ENCODE measurements at places on chromosomes 4 and X. TPM values are rescaled to one million over a fixed set of nuclear protein-coding genes. Genes with fewer than 3 reads are reported as not detected.

- H3K36me3 ChIP-seq, result peaks cover 31% of the 10 kb centered on the region
- H3K4me3 ChIP-seq, result peak overlapping the region; percentile 62
- H3K27me3 ChIP-seq, result no peaks in the 10 kb centered on the region
- H3K4me1 ChIP-seq, result peaks cover 27% of the 10 kb centered on the region
Measured at GRCh38 chr4:110164856-110165255, 33.6 kb downstream of the ELOVL6 start.

- peaks cover 39% of the 10 kb centered on the region for H3K27me3 ChIP-seq
- H3K27ac ChIP-seq, result no peak overlapping the region
Measured at GRCh38 chr4:78953769-78954666, 14.8 kb upstream of the PAQR3 start.

CD38 gene
- total RNA-seq, result 89.6 TPM

FAT1 gene
- 0.07 TPM for total RNA-seq

DNA sequence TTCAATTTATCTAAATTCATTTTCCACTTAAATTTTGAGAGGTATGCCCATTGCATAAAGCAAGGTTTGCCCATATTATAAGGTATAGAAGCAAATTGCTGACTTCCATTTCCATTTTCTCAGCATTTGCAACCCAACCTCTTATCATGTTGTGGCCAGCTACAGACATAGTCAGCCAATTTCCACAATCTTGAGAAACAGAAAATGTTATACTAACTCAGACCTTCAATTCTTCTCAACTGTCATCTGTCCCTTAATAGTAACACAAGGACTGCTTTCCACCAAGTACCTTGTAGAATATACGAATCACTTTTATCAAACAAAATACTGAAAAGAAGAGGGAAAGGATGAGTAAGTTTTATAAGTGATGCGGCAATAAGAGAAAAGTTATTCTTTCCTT, 11.2 kb upstream of the GRIA3 start:
- H3K36me3 ChIP-seq, result no peaks in the 10 kb centered on the region
- H3K4me3 ChIP-seq, result no peak overlapping the region
- DNase-seq, result no peak

GRCh38 chr4:25345744-25346143, 31.3 kb upstream of the ANAPC4 start:
- DNase-seq, result no peak
- no peak overlapping the region for H3K27ac ChIP-seq
- H3K4me1 ChIP-seq, result peaks cover 4% of the 10 kb centered on the region
- no peaks in the 10 kb centered on the region for H3K27me3 ChIP-seq
- no peak overlapping the region for H3K4me3 ChIP-seq
- peaks cover 4% of the 10 kb centered on the region for H3K36me3 ChIP-seq

FAT4 gene
- total RNA-seq, result not detected

SPANXD gene
- not detected for total RNA-seq

RXFP1 gene
- total RNA-seq, result not detected

GRCh38 chrX:149476513-149476912, 28.6 kb downstream of the IDS start:
- peaks cover 15% of the 10 kb centered on the region for H3K36me3 ChIP-seq
- no peak for DNase-seq

DNA sequence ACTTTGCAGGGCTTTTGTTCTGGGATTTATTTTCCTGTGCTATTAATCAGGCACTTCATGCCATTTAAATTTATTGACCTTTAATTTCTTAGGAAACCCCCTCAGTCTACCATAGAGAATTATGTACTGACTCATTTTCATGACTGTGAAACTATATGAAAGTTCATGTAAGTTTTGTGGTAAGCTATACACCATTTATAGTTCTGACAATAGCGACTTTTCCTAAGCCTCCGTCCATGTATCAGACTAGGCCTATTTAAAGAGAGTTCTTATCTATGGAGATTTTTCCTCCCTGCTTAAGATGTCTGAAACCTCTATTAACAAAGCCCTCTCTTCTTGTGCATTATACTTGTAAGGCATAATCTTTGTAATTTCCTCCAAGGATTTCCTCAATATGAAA, 111.6 kb downstream of the AFF2 start:
- H3K36me3 ChIP-seq, result no peaks in the 10 kb centered on the region
- no peak for DNase-seq
- no peak overlapping the region for H3K4me3 ChIP-seq
- H3K27ac ChIP-seq, result no peak overlapping the region
- H3K4me1 ChIP-seq, result peaks cover 6% of the 10 kb centered on the region
- H3K27me3 ChIP-seq, result no peaks in the 10 kb centered on the region

DNA sequence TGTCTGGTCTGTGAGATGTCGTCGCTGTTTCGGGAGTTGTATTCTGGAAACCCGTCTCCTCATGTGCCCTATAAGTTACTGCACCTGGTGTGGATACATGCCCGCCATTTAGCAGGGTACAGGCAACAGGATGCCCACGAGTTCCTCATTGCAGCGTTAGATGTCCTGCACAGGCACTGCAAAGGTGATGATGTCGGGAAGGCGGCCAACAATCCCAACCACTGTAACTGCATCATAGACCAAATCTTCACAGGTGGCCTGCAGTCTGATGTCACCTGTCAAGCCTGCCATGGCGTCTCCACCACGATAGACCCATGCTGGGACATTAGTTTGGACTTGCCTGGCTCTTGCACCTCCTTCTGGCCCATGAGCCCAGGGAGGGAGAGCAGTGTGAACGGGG, 1.4 kb downstream of the USP27X start:
- no peaks in the 10 kb centered on the region for H3K27me3 ChIP-seq
- H3K27ac ChIP-seq, result no peak overlapping the region
- peak overlapping the region; percentile 80 for H3K4me3 ChIP-seq
- peaks cover 16% of the 10 kb centered on the region for H3K4me1 ChIP-seq
- peaks cover 3% of the 10 kb centered on the region for H3K36me3 ChIP-seq

DNA sequence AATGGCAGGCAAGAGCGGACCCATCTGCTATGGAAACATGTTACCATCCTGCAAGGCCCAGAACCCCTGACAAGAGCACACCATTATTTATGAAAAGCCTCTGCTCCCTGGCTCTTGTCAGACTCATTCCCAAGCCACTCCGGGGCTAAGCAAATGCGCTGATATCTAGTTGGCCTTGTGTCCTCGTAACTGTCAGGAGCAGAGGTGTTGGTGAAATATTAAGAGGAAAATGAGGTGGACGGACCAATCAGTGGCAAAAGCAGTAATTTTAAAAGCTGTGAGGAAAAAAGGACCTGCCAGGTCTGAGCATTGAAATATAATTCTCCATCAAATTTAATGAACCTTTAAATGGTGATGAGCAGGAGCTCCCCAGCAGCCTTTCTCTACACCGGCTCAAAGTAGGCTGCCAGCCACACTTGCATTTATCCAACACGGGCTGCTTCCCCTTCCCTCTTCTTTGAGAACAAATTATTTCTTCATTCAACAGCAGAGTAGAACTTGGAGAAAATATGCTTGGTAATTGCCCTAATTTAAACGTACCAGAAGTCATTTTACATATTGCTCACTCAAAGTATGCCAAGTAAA, 214.3 kb downstream of the RASL11B start:
- no peaks in the 10 kb centered on the region for H3K36me3 ChIP-seq
- H3K27me3 ChIP-seq, result no peaks in the 10 kb centered on the region
- no peak for DNase-seq
- H3K4me3 ChIP-seq, result no peak overlapping the region
- H3K27ac ChIP-seq, result no peak overlapping the region

GLUD2 gene
- total RNA-seq, result 0.68 TPM

- H3K4me1 ChIP-seq, result peaks cover 13% of the 10 kb centered on the region
- H3K27ac ChIP-seq, result no peak overlapping the region
- H3K27me3 ChIP-seq, result peaks cover 2% of the 10 kb centered on the region
- no peak for DNase-seq
Measured at GRCh38 chr4:7654550-7655445, 220.1 kb upstream of the PSAPL1 start.

- no peak for DNase-seq
- no peaks in the 10 kb centered on the region for H3K27me3 ChIP-seq
- no peaks in the 10 kb centered on the region for H3K4me1 ChIP-seq
- H3K36me3 ChIP-seq, result no peaks in the 10 kb centered on the region
- no peak overlapping the region for H3K27ac ChIP-seq
Measured at GRCh38 chrX:69289046-69289792, 124.0 kb upstream of the PJA1 start.

GPR143 gene
- total RNA-seq, result not detected

- H3K4me3 ChIP-seq, result no peak overlapping the region
- no peaks in the 10 kb centered on the region for H3K36me3 ChIP-seq
- no peak for DNase-seq
- peaks cover 17% of the 10 kb centered on the region for H3K27me3 ChIP-seq
Measured at GRCh38 chr4:176308441-176308840, 11.3 kb upstream of the SPCS3 start.

DNA sequence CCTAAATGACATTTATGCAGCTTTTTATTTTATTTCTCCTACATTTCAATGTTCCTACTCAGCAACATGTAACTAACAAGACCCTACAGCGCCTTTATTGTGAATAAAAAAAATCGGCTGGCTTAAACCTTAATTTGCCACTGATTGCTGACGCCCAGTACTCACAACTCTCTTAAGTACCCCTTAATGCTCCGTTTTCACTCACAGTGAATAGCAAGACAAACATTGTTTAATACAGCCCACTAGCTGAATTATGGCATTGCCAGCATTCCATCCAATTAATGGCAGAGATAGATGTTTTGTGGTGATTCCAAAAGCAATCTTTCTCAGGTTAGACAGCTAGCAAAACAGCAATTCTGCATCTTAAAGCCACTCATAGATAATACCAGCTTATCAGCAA, 61.1 kb downstream of the PPARGC1A start:
- H3K36me3 ChIP-seq, result no peaks in the 10 kb centered on the region
- H3K4me1 ChIP-seq, result no peaks in the 10 kb centered on the region
- no peak for DNase-seq
- H3K27ac ChIP-seq, result no peak overlapping the region
- no peaks in the 10 kb centered on the region for H3K27me3 ChIP-seq

- DNase-seq, result no peak
- H3K4me3 ChIP-seq, result no peak overlapping the region
- H3K36me3 ChIP-seq, result no peaks in the 10 kb centered on the region
- no peak overlapping the region for H3K27ac ChIP-seq
Measured at GRCh38 chrX:66553973-66554372, 84.9 kb downstream of the EDA2R start.

- no peaks in the 10 kb centered on the region for H3K27me3 ChIP-seq
- H3K36me3 ChIP-seq, result peaks cover 14% of the 10 kb centered on the region
- H3K4me3 ChIP-seq, result no peak overlapping the region
- no peak overlapping the region for H3K27ac ChIP-seq
- DNase-seq, result no peak
Measured at GRCh38 chrX:44897539-44897938, 24.6 kb downstream of the KDM6A start.

DNA sequence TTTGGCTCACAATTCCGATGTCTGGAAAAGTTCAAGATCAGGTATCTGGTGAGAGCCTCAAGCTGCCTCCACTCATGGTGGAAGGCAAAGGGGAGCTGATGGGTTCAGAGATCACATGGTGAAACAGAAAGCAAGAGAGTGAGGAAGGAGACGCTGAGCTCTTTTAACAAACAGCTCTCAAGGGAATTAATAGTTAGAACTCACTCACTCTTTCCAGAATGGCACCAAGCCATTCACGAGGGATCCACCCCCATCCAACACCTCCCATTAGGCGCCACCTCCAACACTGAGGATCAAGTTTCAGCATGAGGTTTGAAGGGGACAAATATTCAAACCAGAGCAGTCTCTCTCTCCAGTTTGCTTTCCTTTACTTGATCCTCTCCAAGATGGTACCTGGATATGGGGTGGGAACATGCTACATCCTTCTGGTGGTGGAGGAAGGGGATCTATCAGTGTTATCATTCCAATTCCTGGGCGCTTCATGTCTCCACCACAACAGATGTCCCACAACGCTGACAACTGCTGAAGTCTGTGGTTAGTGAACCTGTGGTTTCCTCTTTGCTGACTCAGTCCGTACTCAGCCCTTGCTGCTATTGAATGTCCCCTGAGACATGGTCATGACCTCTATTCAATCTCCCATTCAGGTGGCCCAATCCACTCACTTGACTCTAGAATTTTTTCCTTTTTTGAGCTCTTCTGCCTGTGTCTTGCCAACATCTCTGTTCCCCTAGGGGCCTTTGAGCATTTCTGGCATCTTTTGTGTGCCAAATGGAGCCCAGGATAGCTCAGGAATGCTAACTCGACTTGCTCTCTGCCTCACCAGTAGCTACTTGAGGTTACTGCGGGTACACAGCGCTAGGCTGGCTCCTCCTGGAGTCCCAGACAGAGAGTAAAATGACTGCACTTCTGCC, 395.2 kb downstream of the MID1IP1 start:
- peak overlapping the region; percentile 91 for H3K27ac ChIP-seq
- peak overlapping the region; percentile 47 for H3K4me3 ChIP-seq
- no peaks in the 10 kb centered on the region for H3K27me3 ChIP-seq
- H3K36me3 ChIP-seq, result peaks cover 2% of the 10 kb centered on the region
- peak; percentile 85 for DNase-seq
- peaks cover 47% of the 10 kb centered on the region for H3K4me1 ChIP-seq

- H3K27me3 ChIP-seq, result no peaks in the 10 kb centered on the region
- H3K27ac ChIP-seq, result no peak overlapping the region
- H3K4me3 ChIP-seq, result no peak overlapping the region
- H3K4me1 ChIP-seq, result peaks cover 20% of the 10 kb centered on the region
Measured at GRCh38 chrX:46328133-46328532, 217.1 kb downstream of the ZNF674 start.

ARHGAP24 gene
- total RNA-seq, result not detected

PRKG2 gene
- total RNA-seq, result 0.12 TPM

GRCh38 chr4:184782731-184783373, 42.9 kb downstream of the ACSL1 start:
- H3K27ac ChIP-seq, result no peak overlapping the region
- peaks cover 45% of the 10 kb centered on the region for H3K36me3 ChIP-seq
- H3K27me3 ChIP-seq, result no peaks in the 10 kb centered on the region

- H3K36me3 ChIP-seq, result no peaks in the 10 kb centered on the region
- no peak overlapping the region for H3K27ac ChIP-seq
Measured at GRCh38 chr4:119038116-119038841, 97.4 kb upstream of the MYOZ2 start.

DNA sequence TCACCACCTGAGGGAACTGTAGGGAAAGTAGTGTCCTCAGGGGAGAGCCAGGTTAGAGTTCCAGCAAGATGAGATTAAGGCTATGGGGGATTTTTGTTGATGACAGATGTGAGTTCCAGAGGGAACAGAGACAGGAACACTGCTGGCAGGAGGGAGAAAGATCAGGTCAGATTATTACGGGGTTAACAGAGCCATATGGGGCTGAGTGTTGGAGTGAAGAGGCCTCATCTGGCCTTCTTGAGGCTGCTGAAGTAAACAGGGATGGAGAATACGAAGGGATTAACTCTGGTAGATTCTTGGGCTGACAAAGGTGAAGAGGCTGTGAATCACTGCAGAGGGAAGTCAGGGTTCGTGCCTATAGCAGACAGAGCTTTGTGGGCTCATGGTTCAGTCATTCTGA, 47.9 kb upstream of the POU4F2 start:
- H3K4me3 ChIP-seq, result no peak overlapping the region
- DNase-seq, result no peak
- H3K27me3 ChIP-seq, result no peaks in the 10 kb centered on the region
- no peaks in the 10 kb centered on the region for H3K36me3 ChIP-seq
- H3K4me1 ChIP-seq, result no peaks in the 10 kb centered on the region

SPRY1 gene
- total RNA-seq, result 60.2 TPM

- H3K36me3 ChIP-seq, result no peaks in the 10 kb centered on the region
- no peak overlapping the region for H3K27ac ChIP-seq
- H3K4me3 ChIP-seq, result no peak overlapping the region
- no peaks in the 10 kb centered on the region for H3K27me3 ChIP-seq
Measured at GRCh38 chr4:61531188-61531587, 331.1 kb downstream of the ADGRL3 start.

All from activated CD4-positive, alpha-beta T cell treated with anti-CD3 and anti-CD28 coated beads, Interleukin-2, amount 10 ng/mL, durations not matched to agents 24 days and 14 days (primary cell).